ENCODE measurements at places on chromosomes 6 and 20. TPM values are rescaled to one million over a fixed set of nuclear protein-coding genes. Genes with fewer than 3 reads are reported as not detected.

DNA sequence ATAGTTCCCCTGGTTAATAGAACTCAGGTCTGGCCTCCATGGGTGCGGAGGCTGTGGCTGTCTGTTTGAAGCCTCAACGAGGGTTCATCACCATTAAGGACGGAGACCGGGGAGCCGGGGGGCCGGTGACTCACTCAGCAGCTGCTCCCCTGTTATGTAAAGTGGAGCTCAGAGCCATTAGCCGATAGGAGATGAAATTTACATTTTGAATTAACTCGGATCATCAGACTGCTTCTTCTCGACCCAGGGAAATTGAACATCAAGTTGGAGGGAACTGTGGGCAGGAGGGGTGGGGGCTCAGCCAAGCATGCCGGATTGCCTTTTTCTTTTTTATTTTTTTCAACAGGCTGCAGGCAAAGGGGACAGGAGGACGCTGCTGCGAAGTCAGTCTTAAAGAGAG, 12.3 kb downstream of the PCK1 start:
- H3K36me3 ChIP-seq, result no peaks in the 10 kb centered on the region
- no peak overlapping the region for H3K27ac ChIP-seq
- no peaks in the 10 kb centered on the region for H3K27me3 ChIP-seq
- H3K4me3 ChIP-seq, result no peak overlapping the region

DNA sequence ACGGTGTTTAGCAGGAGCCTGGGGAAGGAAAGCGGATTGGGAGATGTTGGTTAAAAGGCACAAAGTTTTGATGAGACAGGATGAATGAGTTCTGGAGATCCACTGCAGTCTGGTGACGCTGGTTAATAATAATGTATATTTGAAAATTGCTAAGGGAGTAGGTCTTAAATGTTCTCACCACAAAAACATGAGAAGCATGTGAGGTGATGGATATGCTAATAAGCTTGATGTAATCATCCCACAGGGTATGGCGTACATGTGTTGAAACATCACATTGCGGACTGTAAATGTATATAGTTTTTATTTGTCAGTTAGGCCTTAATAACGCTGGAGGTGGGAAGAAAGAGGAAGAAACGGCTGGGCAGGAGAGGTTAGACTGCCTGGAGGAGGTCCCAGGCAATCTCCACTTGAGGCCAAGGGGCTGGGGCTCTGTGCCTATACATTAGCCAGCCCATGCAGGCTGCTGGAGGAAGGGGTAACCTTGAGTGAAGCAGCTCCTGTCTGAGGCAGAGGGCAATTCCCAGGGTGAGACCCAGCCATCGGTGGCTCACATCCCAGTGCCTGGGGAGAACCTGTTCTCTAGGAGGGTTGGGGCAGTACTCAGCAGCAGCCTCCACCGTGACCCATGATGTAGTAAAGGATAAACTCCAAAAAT, 188.2 kb upstream of the QKI start:
- no peak overlapping the region for H3K27ac ChIP-seq
- DNase-seq, result no peak
- H3K27me3 ChIP-seq, result no peaks in the 10 kb centered on the region
- H3K4me3 ChIP-seq, result no peak overlapping the region

- H3K27ac ChIP-seq, result no peak overlapping the region
- no peak overlapping the region for H3K4me3 ChIP-seq
- H3K27me3 ChIP-seq, result no peaks in the 10 kb centered on the region
- no peak for DNase-seq
Observed at GRCh38 chr20:53312957-53313356, 280.7 kb downstream of the ZNF217 start.

DNA sequence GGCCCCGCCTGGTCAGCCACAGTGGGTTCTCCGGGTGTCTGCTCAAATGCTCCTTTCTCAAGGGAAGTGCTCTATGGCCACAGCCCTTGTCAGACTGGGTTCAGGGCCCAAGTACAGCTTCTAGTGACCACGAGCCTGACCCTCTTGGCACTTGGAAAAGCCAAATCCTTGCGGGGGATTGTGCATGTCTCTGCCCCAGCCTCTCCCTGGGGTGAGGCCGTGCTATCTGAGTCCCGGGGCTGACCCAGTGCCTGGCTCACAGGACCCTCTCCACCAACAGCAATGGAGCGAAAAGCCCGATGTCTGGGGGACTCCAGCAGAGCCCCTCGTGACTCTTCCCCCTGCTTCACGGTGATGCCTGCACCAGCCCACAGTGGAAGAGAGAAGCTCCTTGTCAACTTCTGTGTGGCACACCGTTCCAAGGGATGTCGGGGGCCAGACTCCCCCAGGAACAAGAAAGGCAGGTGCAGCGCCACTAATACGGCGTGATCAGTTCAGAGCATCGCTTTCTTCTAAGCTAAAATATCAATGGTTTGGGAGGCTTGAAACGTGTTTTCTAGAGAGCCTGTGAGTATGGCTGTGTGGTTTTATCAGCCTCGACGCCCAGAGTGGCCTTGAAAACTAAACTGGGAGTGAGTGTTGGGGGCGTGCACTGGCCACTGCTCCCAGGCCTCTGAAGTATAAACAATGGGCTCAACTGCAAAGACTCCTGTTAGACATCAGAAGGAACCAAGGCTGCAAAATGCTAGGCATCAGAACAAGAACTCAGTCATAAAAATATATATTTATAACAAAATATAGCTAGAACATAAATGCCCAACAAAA, 51.9 kb downstream of the DLL1 start:
- DNase-seq, result no peak
- no peaks in the 10 kb centered on the region for H3K36me3 ChIP-seq
- no peak overlapping the region for H3K27ac ChIP-seq
- no peaks in the 10 kb centered on the region for H3K27me3 ChIP-seq

DNA sequence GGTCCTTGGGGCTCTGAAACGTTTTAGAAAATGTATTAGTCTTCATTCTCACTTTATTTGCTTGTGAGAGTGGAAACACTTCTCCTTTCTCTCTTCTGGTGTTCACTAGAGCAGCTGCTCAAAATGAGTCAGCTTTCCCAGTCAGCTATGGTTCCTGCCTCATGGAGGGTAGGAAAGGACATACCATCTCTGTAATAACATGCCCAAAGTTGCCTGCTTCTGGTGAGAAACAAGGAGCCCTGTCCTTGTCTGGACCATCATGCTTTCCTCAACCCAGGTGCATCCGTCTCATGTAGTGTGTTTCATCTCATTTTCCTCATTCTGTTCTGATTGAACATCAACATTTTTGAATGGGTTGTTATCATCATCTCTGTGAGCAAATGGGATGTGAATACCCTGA, 17.1 kb upstream of the TINAG start:
- H3K27ac ChIP-seq, result no peak overlapping the region
- H3K27me3 ChIP-seq, result no peaks in the 10 kb centered on the region
- no peak overlapping the region for H3K4me3 ChIP-seq
- no peak for DNase-seq
- no peaks in the 10 kb centered on the region for H3K4me1 ChIP-seq

GRCh38 chr6:148701375-148701774, 45.5 kb upstream of the UST start:
- no peak overlapping the region for H3K4me3 ChIP-seq
- no peaks in the 10 kb centered on the region for H3K27me3 ChIP-seq
- no peak for DNase-seq
- H3K27ac ChIP-seq, result peak overlapping the region; percentile 45

DNA sequence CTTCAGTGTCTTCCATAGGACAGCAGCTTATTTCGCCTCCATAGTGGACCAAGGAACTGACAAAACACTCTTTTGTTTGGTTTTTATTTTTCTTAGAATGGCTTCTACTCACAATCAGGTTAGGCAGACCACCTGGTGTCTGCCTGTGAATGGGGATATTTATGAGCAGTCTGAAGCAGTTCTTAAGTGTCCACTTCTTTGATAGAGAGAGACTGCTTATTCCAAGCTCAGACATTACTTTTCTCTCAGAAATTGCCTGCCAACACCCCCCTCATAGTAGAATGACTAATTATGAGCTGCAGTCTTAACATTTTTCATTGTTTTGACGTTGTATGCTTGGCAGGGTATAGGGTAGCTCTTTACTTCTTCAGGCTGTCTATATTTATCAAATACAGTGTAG, 174.7 kb downstream of the ZFAND3 start:
- no peaks in the 10 kb centered on the region for H3K36me3 ChIP-seq
- DNase-seq, result no peak
- no peaks in the 10 kb centered on the region for H3K4me1 ChIP-seq
- H3K27ac ChIP-seq, result no peak overlapping the region

DNA sequence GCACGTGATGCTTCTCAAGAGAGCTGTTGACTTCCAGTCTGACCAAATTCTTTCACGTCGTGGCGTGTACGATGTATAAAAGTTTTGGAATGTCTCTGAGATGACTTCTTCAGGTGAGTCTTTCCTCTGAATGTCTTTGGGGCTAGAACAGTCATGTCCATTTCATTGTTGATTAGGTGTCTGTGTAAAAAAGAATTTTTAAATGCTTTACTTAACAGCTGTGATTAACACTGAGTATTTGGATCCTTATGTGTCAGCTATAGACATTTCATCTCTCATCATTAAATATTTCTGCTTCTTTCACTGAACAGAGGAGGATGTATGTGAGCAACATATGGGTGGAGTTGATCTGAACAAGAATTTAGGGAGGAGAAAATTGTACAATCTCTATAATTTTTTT, 29.3 kb upstream of the KIF13A start:
- H3K4me3 ChIP-seq, result no peak overlapping the region
- H3K27me3 ChIP-seq, result no peaks in the 10 kb centered on the region
- 0 out of 2 replicates have a peak, but pooled peaks cover 4% of the 10 kb centered on the region for H3K4me1 ChIP-seq
- H3K27ac ChIP-seq, result no peak overlapping the region
- DNase-seq, result no peak

DNA sequence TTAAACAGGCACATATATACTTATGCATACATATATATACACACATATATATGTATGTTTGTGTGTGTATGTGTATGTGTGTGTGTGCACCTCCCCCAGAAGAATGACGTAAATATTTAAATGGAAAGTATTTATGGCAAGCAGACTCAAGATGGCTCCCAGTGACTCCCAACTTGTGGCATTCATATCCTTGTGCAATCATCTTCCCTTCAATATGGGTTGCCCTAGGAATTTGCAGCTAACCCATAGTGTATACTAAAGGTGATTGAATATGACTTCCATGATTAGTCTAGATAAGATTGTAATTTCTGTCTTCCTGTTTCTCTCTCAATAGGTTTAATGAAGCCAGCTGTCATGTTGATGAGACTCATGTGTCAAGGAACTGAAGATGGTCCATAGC, 127.6 kb downstream of the TRDN start:
- H3K36me3 ChIP-seq, result no peaks in the 10 kb centered on the region
- no peak overlapping the region for H3K4me3 ChIP-seq
- H3K27ac ChIP-seq, result no peak overlapping the region
- no peaks in the 10 kb centered on the region for H3K4me1 ChIP-seq

GRCh38 chr6:129903082-129903481, 42.0 kb upstream of the TMEM244 start:
- no peak for DNase-seq
- H3K27me3 ChIP-seq, result no peaks in the 10 kb centered on the region
- no peaks in the 10 kb centered on the region for H3K36me3 ChIP-seq
- no peaks in the 10 kb centered on the region for H3K4me1 ChIP-seq
- no peak overlapping the region for H3K27ac ChIP-seq
- no peak overlapping the region for H3K4me3 ChIP-seq

DNA sequence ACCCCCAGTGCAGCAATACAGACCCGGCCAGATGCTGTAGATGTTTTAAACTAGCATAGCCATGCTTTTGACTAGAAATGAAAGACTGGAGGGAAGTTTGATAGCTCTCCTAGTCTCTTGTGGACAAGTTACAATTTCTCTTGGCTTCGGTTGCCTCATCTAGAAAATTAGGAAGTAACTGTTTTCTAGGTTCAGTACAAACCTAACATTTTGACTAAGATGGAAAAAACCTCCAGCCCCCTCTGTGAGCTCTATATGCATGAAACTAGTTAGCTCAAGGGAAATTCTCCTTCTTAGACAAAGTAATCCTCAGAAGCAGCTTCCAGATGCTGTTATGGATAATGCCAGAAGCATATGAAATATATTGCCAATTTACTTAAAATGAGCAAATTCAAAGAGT, 86.6 kb downstream of the RNF144B start:
- no peak for DNase-seq
- no peaks in the 10 kb centered on the region for H3K36me3 ChIP-seq
- no peaks in the 10 kb centered on the region for H3K27me3 ChIP-seq
- no peak overlapping the region for H3K4me3 ChIP-seq

DNA sequence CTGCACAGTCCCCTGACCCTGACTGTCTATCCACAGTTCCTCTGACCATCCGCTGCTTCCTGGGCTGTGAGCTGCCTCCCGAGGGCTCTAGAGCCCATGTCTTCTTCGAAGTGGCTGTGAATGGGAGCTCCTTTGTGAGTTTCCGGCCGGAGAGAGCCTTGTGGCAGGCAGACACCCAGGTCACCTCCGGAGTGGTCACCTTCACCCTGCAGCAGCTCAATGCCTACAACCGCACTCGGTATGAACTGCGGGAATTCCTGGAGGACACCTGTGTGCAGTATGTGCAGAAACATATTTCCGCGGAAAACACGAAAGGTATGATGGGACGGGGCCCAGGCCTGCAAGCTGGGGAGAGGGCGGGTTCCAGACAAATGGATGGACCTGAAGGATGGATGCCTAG, 4.3 kb downstream of the PROCR start:
- no peaks in the 10 kb centered on the region for H3K27me3 ChIP-seq
- no peak overlapping the region for H3K4me3 ChIP-seq
- peaks cover 12% of the 10 kb centered on the region for H3K36me3 ChIP-seq
- H3K4me1 ChIP-seq, result peaks cover 4% of the 10 kb centered on the region

DNA sequence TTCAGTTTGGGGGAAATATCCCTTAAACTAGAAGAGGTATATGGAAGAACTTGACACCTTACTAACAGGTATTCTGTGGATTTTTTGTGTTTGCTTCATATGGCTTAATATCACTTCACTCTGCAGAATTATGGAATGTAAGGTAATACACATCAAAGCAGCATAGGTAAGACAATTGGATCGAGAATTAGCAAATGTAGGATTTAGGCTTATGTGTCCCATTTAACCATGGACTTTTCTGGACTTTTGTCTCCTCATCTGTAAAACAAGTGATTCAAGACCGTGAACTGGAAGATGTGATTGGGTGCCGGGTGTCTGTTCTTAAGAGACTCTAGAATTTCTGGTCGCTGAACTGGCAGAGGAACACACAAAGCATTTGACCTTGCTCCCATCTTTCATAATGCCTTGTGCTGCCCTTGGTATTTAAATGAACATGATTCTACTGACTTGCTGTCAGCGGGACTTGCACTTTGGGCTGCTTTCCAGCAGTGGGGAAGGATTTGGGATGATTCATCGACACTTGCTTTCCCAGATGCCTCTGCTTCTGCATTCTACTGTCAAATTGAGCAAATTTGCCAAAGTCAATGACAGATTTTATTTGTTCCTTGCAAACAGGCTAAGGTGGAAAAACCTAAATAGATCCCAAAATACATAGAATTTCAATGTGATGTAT, 199.8 kb downstream of the PLCB1 start:
- no peaks in the 10 kb centered on the region for H3K27me3 ChIP-seq
- H3K27ac ChIP-seq, result no peak overlapping the region
- H3K4me1 ChIP-seq, result 0 out of 2 replicates have a peak, but pooled peaks cover 2% of the 10 kb centered on the region
- DNase-seq, result no peak
- no peaks in the 10 kb centered on the region for H3K36me3 ChIP-seq
- H3K4me3 ChIP-seq, result no peak overlapping the region

Gene CFAP206
- total RNA-seq, result not detected

Gene CALHM6
- total RNA-seq, result 0.68 TPM

Gene DCDC2
- 0.57 TPM for total RNA-seq

Gene KIF25
- 0.59 TPM for total RNA-seq

Gene OR2B6
- total RNA-seq, result not detected

Gene CRISP3
- total RNA-seq, result not detected

Gene FNDC11
- total RNA-seq, result 2.7 TPM

Gene BLOC1S5
- total RNA-seq, result 12.2 TPM

Gene BTN1A1
- total RNA-seq, result 0.15 TPM

Gene ERVFRD-1
- not detected for total RNA-seq

All from H9 (cell line).